ENCODE measurements at places on chromosomes 5 and 9.
A peak's percentile ranks its signal among the peaks of the same experiment; 100 is the strongest.

DNA sequence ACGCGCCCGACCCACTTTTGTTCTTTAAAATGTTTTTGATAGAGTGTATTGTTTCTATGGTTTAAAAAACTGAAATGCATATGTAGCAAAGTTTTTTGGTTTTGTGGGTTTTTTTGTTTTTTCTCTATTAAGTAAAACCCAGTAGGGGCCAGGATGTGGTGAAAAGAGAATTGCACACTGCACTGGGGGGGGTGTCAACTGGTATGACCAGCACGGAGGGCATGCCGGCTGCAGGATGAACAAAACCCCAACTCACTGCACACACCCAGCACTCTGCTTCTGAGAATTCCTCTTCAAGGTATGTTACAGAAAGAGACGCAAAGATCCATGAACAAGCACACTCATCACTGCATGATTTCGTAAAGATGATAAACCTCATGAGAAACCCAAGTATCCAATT lies 75.0 kb downstream of the STK10 start:
- DNase-seq = no peak

DNA sequence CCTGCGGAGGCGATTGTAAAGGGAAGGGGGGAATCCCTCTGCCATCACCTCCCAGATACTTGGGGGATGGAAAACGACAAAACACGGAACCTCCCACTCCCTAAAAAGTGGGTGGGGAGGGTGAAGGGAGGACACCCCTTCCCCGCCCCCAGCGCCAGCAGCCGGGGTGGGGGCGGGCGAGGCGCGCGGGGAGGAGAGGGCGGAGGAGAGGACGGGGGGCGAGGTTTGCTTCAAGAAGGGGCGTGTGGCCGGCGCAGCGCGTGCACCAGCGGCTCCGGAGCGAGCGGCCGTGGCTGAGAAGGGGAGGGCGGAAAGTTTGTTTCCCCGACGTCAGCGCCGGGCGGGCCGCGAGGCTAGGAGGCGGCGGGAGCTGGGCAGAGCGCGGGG lies at the start of gene PRRX2:
PRRX2 (plus strand) TSS at position 259 of the 387 bp plus-strand sequence. CDS start 221 bp downstream, outside the sequence.
- DNase-seq = peak; percentile 76

- no peak for DNase-seq
Observed at GRCh38 chr9:38137342-38137741, 68.3 kb upstream of the SHB start.

DNA sequence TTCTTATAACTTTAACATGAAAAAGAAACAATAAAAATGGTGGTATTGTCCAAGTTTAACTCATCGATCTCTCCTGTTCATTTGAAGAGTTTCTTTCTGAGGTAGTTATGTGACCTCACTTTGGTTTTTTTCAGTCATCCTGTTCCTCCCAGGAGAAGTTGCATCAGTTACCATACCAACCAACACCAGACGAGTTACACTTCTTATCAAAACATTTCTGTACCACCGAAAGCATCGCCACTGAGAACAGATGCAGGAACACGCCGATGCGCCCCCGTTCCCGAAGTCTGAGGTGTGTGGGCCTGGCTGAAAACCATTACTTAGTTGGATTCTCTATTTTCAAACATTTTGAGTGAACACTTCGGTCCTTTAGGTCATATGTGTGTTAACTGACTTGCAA lies 96.3 kb downstream of the CD180 start:
- no peak for DNase-seq

- DNase-seq = peak; percentile 35
Observed at GRCh38 chr9:115883467-115884329, 269.9 kb upstream of the PAPPA start.
